ENCODE measurements at places on chromosomes 12 and 14. TPM values are rescaled to one million over a fixed set of nuclear protein-coding genes. Genes with fewer than 3 reads are reported as not detected.

CNPY2 gene
- total RNA-seq = 117 TPM

PLA2G1B gene
- total RNA-seq = not detected

TSPAN8 gene
- 0.67 TPM for total RNA-seq

RPL10L gene
- not detected for total RNA-seq

RNASE4 gene
- 6.1 TPM for total RNA-seq

CHGA gene
- total RNA-seq = 1.3 TPM

SLC4A8 gene
- total RNA-seq = 1.0 TPM

GCH1 gene
- total RNA-seq = 1.8 TPM

INHBE gene
- 0.12 TPM for total RNA-seq

RGS6 gene
- total RNA-seq = not detected

STRAP gene
- total RNA-seq = 210 TPM

SERPINA9 gene
- not detected for total RNA-seq

MNAT1 gene
- total RNA-seq = 48.3 TPM

RNFT2 gene
- total RNA-seq = 2.2 TPM

CCDC38 gene
- 0.07 TPM for total RNA-seq

TXNRD1 gene
- total RNA-seq = 1,187 TPM

ITGA7 gene
- total RNA-seq = 1.6 TPM

OR4E2 gene
- not detected for total RNA-seq

CACNA1C gene
- not detected for total RNA-seq

IL26 gene
- total RNA-seq = not detected

SLC5A8 gene
- total RNA-seq = not detected

AVPR1A gene
- not detected for total RNA-seq

GPR135 gene
- total RNA-seq = 0.96 TPM

INF2 gene
- total RNA-seq = 135 TPM

RNASE2 gene
- not detected for total RNA-seq

CCDC59 gene
- 62.8 TPM for total RNA-seq

Data from A549 treated with RU486 at 1 μM for 4 hours (cell line).